ENCODE measurements at places on chromosomes 1 and 21.
A peak's percentile ranks its signal among the peaks of the same experiment; 100 is the strongest.

GRCh38 chr1:23384312-23385058 lies 14.8 kb upstream of the ZNF436 start:
- DNase-seq = no peak

DNA sequence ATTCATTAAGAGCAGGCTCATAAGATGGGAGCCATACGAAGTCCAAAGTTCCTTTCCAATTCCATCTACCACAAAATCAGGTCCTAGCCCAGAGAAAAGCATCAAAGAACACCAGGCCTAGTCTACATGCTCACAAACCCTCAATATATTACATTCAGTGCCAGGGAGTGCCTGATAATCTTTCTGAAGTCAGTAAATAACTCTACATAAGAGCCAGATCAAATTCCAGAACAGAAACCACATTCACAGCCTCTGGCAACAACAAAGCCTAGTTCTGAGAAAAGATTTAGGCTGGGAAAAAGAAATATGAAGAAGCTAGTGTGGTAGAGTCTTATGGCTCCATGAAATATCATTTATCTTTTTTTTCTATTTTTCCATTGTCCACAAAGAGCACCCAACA lies 40.5 kb upstream of the RBBP5 start:
- no peak for DNase-seq

DNA sequence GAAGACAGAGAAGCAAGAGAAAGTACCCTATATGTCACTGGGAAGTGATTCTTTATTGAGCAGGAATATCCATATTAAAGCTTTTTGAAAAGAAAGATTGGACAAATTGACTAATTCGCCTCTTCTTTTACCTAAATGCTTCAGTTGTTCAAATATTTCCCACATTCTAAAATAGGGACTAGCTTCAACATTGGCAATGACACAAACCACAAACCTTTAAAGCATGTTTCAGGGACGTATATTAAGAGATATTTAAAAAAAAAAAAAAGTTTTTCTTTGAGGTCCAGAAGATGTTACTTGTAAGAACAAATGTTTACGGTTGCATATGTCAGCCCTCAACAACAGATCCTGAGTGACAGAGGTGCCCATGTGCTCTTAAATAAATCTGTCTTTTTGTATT lies 235.0 kb upstream of the NFIA start:
- no peak for DNase-seq

GRCh38 chr1:83901547-83902155 lies 97.3 kb downstream of the TTLL7 start:
- no peak for DNase-seq

DNA sequence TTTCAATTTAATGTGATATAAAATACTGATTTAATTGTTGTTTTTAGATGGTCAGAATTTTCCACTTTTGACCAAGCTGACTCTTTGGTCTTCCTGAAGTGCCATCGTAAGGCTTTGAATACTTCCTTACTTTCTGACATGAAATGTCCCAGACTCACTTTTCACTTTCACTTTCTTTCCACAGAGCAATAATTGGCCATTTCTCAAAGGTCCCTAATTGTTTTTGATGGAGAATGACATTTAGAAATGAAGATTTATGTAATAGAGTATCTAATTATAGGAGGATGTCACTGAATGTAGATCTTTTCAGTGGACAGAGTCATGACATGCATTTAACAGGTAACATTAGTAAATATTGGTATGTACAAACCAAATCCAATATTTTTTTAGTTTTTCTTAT lies 1141.6 kb downstream of the KCNT2 start:
- DNase-seq = no peak

DNA sequence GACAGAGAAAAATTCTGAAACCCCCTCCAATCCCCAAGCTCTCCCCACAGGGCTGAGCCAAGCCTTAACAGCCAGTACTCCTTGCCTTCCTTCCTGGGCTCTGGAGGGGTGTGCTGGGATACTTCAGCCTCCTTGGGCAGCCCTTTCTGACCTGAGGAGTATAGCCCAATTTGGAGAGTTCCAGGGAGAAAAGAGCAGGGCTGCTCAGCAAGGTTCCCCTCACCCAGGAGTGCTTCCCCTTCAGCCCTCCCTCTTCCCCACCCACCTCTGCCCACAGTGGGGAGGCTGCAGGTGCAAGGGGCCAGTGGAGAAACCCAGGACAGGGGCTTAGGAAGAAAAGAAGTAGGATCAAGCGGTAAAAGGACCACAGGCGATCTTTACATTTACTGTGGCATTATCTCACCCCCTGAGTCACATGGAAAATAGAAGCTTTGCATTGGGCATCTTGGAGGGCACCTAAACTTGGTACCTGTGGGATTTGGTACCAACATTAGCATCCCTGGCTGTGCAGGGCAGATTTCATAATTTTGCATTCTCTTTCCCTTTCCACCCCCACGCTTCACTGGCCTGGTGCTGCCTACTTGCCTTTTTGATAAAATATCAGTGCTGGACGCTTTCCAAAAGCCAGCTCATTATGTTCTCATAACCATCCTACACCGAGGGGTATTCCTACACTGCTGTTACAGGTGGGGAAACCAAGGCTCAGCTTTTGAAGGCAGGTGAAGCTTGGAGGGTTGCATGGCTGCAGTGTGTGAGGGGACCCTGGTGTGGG lies 2.8 kb upstream of the ADORA1 start:
- no peak for DNase-seq

- peak; percentile 6 for DNase-seq
These were observed 5.9 kb upstream of the TAGLN2 start for GRCh38 chr1:159931101-159931794.

DNA sequence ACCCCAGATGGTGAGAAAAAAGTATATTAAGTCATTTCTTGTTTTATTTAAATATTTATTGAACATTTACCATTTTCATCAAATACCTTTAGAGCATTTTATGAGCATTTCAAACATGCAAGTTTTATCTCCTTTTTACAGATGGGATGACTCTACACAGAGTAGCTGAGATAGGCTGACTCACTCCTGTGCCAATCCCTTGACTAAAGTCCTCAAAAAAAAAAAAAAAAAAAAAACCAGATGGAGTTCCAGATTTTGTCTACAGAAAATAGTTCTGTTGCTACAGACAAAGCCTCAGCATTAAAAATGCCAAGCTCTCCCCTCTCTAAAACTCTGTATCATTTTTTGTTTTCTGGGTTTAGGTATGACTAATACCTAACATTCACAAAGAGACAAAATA lies 303.0 kb upstream of the PLD5 start:
- no peak for DNase-seq

Data from activated T-cell treated with anti-CD3 and anti-CD28 coated beads, Interleukin-2, amount 50 U/mL, for 24 hours (primary cell).